Heart left ventricle (tissue), 16 donors: ENCODE measurements at places on chromosomes 4 and X. TPM values are rescaled to one million over a fixed set of nuclear protein-coding genes. Genes with fewer than 3 reads are reported as not detected.

The SLC49A3 gene
- 11.1 TPM for total RNA-seq

The PCSK1N gene
- total RNA-seq, result 1.1 TPM

- no peak for DNase-seq
Measured at GRCh38 chr4:122458625-122459024, 2.1 kb upstream of the IL2 start.

The TACR3 gene
- not detected for total RNA-seq

The IL9R gene
- not detected for total RNA-seq

DNA sequence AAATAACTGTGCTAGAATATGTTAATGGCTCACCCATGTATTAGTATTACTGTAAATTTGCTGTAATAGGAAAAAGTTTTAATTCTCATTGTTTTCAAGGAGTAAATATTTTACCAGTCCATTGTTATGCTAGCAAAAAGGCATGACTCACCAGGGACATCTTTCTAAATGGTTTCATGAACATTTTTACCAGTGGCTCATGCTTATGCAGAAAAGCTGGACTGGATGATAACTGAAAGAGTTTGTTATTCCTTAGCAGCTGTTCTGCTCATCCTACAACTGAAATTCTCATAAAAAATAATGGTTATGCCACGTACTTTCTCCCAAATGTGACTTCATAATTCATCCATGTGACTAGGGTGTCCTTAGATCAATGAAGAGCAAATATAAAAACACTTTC, 111.9 kb upstream of the PCDH18 start:
- no peak for DNase-seq

The TENM3 gene
- 8.8 TPM for total RNA-seq

- DNase-seq, result no peak
Measured at GRCh38 chrX:153565996-153566580, 32.9 kb downstream of the CCNQ start.

GRCh38 chr4:84952004-84952403, 14.5 kb downstream of the WDFY3 start:
- DNase-seq, result no peak

DNA sequence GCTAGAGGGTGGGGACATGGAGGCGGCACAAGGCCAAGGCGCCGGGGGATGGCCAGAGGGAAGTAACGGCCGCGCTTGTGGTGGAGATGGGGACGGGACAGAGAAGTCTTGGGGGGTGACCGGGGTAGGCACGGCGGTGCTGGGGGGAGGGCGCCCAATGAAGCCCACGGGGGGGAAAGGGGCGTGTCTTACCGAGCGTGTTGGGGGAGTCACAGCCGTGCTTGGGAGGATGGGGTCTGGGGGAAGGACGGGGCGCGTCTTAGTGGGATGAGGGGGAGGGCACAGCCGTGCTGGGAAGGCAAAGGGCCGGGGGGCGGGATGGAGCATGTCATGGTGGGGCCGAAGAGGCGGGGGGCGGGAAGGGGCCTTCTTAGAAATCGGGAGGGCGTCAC, 952 bp downstream of the ARSD start:
- DNase-seq, result peak; percentile 66

GRCh38 chr4:88706574-88706973, 8.9 kb upstream of the NAP1L5 start:
- DNase-seq, result no peak

DNA sequence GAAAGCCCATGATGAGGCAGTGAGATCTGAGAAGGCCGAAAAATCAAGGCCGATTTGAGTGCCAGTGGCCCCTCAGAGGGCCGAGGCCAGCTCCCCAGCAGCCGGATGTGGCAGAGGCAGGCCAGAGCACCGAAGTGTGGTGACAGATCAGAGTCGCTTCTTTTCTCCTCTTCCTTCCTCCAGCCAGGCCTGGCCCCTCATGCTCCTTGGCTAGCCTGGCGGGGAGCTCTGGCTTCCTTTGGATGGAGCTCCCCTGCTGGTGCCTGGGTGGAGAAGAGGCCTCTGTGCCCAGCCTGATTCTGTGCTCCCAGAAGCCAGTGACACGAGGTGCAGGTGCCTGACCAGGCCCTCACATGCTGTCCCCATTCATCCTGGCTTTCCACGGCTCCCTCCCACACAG, 127.2 kb upstream of the PABPC4L start:
- no peak for DNase-seq

GRCh38 chrX:132426695-132427281, 62.0 kb downstream of the MBNL3 start:
- DNase-seq, result no peak

GRCh38 chr4:87895964-87896621, 63.3 kb downstream of the MEPE start:
- DNase-seq, result no peak

GRCh38 chr4:98466868-98467599, 191.4 kb downstream of the TSPAN5 start:
- DNase-seq, result no peak

DNA sequence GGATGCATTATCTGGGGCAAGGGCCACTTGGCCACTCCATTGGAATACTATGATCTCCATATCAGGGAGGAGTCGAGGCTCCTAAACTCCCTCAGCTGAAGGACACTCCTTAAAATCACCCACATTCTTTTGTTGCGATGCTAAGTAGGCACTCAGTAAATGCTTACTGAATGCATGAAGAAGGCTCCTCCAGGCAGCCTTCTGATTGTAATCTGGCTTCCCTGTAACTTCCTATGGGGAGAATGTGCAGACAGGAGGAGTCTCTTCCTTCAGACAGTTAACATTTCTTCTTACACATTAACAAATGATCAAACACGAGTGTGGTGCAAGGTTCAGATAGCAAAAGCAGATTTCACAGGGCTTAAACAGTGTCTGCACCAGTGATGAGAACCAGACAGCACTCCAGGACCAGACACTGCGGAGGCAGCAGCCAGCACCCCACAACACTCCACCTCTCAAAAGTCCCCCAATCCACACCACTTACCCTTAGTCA, 21.4 kb upstream of the USO1 start:
- DNase-seq, result no peak

GRCh38 chr4:14254252-14254651, 626.7 kb upstream of the BOD1L1 start:
- peak; percentile 20 for DNase-seq

GRCh38 chr4:666822-667544, 7.1 kb downstream of the ATP5ME start:
- peak; percentile 30 for DNase-seq

DNA sequence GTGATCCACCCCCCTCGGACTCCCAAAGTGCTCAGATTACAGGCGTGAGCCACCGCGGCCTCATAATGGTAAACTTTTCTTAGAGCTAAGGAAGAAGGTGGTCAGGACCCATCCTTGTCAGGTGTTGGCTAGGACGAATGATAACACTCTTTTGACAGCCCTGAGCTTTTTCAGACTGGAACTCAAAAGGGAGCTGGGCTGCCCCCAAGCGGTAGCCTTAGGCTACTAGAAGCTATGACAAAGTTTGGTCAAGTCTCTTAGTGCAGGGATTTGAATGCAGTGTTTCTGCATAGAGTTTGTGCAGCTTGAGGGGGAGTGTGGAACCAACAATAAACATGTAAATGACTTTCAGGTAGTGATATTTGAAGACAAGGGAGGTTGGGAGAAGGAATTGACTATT, 11.8 kb upstream of the HSD17B10 start:
- DNase-seq, result no peak

GRCh38 chr4:175809402-175810072, 2.5 kb downstream of the GPM6A start:
- no peak for DNase-seq
